ENCODE measurements at places on chromosomes 12 and 14.

DNA sequence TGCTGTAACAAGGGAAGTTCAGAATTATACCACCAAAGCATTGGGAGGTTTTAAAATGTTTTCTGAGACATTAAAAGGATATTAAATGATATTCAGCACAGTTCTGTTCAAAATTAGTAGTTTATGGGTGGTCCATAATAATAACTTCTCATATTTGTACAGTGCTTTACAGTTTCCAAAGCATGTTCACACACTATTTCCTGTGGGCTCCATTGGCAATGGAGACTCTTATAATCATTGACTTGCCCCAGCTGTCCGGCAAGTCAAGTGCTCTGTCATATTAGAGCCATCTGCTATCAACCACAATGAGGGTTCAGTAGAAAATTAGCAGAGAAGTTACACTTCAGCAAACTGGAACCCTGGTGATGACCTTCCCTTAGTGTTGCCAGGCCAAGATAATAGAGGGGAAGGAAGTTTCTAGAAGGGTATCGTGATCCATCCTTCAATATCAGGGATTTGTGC lies 526.6 kb upstream of the CCDC196 start:
- DNase-seq, result no peak

GRCh38 chr12:90473831-90474230 lies 481.1 kb downstream of the CCER1 start:
- no peak for DNase-seq

DNA sequence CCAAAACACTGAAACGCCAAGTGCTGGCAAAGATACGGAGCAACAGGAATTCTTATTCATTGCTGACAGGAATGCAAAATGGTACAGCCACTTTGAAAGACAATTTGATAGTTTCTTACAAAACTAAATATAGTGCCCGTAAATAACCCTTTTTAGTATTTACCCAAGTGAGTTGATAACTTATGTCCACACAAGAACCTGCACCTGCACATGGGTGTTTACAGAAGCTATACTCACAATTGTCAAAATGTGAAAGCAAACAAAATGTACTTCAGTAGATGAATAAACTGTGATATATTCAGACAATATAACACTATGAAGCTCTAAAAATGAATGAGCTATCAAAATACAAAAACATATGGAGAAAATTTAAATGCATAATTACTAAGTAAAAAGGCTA lies 86.6 kb downstream of the ATXN7L3B start:
- DNase-seq, result no peak

GRCh38 chr14:102407258-102407657 lies 44.5 kb downstream of the TECPR2 start:
- no peak for DNase-seq

DNA sequence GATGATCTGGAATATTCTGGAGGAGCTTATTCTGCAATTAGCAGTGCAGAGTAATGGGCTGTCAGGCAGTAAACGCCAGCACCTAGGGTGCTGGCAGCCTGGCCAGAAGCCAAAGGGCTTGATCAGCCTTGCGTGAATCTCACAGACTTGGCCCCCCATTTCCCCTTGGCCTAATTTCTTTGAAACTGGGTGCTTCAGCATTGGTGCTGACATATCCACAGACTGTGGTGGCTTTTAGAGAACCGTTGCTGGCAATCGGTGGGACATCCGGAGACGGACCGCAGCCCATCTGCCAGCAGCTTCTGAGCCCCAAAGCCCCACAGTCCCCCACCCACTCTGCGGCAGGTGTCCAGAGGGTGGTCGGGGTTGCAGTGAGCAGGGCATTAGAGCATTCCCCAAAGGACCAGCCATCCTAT lies 157.1 kb downstream of the CALM1 start:
- no peak for DNase-seq
